ENCODE measurements at places on chromosomes 4 and X. TPM values are rescaled to one million over a fixed set of nuclear protein-coding genes. Genes with fewer than 3 reads are reported as not detected.

Gene DMRTC1
- not detected for total RNA-seq

Gene TMPRSS11A
- not detected for total RNA-seq

Gene SPACA5
- not detected for total RNA-seq

Gene GC
- total RNA-seq = not detected

Gene REELD1
- not detected for total RNA-seq

Measured in epithelial cell of alveolus of lung (primary cell).